KBM-7 (cell line): ENCODE measurements at places on chromosomes 7 and 10.

DNA sequence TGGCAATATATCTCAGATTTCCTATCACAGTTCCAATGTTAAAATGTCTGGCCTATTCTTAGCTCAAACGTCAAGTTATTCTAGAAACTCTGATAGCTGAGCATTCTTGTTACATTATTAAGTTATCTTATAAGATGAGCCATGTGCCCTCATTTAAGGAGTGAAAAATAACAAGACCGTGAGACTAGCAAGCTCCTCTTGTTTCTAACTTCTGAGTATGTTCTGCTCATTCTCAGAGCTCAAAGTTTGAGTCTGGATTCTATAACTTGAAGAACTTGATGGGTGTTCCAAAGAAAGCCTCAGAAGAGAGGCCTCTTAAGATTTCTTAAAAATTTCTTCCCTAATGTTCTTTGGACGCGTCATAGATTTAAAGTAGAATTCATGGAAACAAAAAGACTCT, 215.2 kb downstream of the HTR7 start:
- DNase-seq, result no peak

DNA sequence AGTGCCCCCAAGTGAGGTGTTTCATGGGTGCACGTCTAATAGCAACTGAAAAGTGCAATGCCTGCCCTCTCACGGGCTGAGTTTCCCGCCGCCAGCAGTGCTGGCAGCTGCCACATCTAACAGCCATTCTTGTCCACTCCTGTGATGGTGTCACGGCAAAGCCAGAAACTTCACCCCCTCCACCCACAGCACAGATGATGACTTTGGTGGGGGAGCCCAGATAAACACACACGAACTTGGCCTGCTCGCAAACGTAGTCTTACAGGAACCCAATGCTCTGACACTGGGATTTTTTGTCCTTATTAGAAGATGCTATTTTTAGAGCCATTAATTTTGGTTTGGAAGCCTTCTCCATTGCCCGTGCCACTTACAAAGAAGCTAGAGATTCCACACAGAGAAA, 26.7 kb downstream of the CPXM2 start:
- DNase-seq, result no peak

DNA sequence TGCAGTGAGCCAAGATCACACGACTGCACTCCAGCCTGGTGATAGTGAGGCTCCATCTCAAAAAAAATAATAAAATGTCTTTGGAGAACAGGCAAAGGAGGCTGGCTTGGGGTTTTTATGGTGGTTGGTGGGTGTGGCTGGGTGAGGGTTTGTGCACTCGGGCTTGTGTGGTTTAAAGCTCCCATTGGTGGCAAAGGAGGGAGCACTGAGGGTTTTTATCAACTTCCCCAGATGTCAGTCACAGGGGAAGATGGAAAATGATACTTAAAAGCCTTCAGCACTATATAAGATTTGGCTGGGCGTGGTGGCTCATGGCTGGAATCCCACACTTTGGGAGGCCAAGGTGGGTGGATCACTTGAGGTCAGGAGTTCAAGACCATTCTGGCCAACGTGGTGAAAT, 16.3 kb upstream of the RNF216 start:
- DNase-seq, result peak; percentile 79

DNA sequence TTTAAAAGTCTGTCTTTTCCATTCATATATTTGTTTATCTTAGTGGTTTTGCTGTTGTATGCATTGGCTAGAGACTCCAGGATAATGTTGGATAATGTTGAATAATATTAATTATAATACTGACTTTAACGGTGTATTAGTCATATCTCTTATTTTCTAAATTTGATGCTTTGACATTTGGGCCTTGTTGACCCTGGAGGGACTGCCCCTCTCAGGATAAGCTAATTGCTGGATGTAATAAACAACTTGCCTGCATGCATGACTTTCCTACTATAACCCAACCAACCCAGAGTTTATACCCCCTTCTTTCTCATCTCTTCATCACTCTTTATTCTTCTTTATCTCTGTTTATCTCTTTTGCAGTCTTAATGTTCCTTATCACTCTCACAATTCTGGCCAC, 90.9 kb upstream of the ABI1 start:
- no peak for DNase-seq

DNA sequence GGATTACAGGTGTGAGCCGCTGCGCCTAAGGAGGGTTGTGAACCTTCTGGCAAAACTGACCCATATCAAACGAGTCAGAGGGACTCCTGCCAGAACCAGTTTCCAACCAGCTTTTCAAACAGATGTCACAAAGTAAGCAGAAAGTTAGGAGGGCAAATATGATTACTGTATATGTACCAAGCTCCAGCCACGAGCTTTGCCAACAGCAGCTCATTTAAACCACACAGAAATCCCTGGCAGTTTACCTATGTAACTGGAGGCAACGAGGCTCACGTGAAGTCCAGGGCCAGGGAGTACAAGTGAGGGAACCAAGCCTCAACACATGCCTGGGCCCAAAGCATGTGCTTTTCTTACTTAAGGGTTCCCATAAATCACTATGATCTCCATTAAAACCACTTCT, 12.5 kb upstream of the DAGLB start:
- DNase-seq, result no peak

GRCh38 chr10:125967533-125967932, 71.2 kb downstream of the FANK1 start:
- no peak for DNase-seq

- peak; percentile 55 for DNase-seq
These were observed 137.2 kb upstream of the EFCAB10 start for GRCh38 chr7:105718511-105718925.

DNA sequence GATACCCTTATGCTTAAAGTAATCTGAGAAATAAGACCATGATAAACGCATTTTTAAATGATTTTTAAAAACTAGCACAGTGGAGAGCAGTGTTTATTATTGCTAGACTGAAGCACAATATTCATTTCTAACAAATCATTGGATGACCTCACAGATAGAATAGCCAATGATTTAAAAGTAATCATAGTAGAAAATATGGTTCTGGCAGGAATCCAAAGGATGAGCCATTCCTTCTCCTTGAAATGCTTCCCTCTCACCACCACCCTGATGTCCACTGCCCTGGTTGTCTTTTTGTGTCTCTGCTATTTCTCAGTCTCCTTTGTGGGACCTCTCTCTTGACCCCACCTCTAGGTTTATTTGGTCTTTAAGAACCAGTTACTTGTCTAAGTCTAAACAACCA, 64.9 kb downstream of the PRKG1 start:
- no peak for DNase-seq

DNA sequence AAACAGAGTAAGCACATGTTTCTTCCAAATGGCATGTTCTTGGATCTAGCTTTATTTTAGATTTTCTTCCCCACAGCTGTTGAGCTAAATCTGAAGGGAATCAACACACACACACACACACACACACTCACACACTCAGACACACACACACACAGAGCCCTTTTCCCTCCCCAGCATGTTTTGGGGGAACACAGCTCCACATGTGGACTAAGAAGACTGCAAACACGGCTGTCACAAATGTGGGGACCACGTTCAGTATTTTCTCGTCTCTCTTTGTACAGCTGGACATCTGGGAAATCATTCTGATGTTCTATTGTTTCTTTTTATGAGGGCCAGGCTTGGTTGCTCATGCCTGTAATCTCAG, 116.3 kb downstream of the ABLIM1 start:
- no peak for DNase-seq

- no peak for DNase-seq
These were observed 370.6 kb downstream of the PARD3 start for GRCh38 chr10:34444223-34445183.

- DNase-seq, result no peak
These were observed 126.8 kb downstream of the SKIDA1 start for GRCh38 chr10:21398563-21399231.

GRCh38 chr10:29470355-29470705, 164.4 kb downstream of the SVIL start:
- DNase-seq, result no peak

GRCh38 chr10:3779158-3779741, 5.8 kb downstream of the KLF6 start:
- no peak for DNase-seq

DNA sequence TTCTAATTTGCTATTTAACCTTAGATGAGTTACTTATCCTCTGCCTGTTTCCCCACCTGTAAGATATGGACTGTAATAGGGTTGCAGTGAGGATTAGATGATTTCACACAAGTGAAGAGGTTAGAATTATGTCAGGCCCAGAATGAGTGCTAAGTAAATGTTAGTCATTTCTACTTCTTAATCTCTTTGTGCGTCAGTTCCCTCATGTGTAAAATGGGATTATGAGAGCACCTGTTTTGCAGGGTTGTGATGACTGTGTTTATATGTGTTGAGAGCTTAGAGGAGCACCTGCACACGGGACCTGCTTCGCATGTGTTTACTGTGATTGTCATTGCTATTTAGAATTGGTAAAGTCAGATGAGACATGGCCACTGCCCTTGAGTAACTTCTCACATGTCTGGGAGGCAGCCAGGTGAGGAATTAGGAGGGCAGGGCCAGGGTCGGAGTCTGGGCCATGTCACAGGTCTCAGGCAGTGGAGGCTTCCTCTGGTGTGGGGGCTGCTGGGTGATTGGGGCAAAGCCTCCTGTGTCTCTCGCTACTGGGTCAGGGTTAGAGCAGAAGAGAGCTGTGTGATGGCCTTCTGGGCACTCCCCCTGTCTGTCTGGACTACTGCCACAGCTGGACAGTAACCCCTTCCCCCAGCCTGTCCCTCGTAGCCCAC, 106.7 kb downstream of the WDFY4 start:
- no peak for DNase-seq

GRCh38 chr10:36801660-36802059, 323.7 kb upstream of the ANKRD30A start:
- no peak for DNase-seq

GRCh38 chr10:108323274-108323798, 1158.8 kb upstream of the SORCS1 start:
- DNase-seq, result no peak

DNA sequence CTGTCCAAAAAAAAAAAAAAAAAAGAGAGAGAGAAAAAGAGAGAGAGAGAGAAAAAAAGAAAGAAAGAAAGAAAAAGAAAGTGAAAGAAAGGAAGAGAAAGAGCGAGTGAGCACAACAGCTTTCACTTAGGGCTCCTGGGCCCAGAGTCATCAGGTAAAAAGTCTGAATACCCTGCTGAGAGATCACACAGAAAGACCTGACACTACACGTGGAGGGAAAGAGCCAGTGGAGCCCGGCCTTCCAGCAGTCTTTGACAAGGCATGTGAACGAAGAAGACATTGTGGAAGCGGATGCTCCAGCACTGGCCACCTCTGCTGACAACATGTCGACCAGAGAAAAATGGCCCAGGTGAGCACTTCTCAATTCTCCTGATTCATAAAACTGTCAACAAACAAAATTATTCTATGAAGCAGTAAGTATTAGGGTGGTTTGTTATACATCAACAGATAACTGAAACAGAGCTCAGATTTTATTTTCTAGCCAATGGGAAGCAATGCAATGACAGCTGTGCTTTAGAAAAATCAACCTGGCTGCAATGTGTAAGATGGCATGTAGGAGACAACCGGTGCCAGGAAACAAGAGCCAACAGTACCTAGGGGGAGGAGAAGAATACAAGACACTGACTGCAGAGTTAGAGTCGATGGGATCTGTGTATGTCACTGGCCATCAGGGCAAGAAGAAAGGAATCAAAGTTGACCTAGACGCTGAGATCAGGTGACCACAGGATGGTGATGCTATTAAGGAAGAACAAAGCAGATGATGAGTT, 4.4 kb downstream of the RNF216 start:
- DNase-seq, result no peak

DNA sequence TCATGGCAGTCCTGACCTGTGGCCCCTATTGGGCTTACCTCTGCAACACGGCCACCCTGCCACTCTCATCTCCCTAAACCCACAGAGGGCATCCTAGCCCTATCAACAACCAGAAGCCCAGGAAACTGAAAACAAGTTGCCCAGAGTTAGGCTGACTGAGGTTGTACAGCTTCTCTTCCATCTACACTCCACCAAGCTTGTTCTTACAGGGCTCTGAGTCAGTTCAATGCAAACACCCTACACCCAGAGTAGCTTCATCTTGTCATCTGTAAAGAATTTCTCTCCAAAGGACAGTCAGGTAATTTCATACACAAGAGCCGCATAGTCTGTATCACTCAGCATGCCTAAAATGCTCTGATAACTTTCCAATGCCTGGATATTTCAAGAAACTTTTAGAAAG, 175.4 kb downstream of the ARID5B start:
- no peak for DNase-seq

- no peak for DNase-seq
These were observed 588.5 kb downstream of the TNS3 start for GRCh38 chr7:46993396-46993795.

DNA sequence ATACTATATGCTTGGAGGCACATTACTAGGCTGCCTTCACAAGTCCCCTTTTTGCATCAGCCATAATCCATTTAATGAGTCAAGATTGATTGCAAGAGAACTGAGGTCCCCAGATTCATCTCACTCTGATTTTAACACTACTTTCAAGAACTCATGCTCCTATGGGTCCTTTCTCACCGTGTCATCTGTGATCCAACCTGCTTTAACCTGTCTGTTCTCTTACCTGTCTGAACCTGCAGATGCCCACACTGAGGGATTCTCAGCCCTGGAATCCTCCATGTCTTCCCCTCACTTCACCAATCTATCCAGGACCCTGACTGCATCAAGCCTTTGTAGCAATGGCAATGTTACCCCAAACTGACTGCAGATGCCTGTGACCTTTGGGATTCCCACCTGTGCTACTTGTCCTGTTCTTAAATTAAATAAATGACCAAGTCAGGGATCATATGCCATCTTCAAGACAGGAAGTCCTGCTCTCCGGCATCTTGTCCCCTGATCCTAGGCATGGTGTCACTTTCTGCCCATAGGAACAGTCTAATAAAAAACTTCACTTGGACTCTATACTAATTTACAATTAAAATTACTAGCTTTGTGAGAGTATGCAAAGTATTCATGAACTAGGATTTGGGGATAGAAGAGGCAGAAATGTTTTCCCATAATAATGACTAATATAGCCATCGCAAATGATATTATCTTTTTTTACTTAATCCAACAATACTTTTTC, 25.9 kb upstream of the GOT1 start:
- no peak for DNase-seq

GRCh38 chr10:14362104-14362503, 31.4 kb upstream of the FRMD4A start:
- no peak for DNase-seq

DNA sequence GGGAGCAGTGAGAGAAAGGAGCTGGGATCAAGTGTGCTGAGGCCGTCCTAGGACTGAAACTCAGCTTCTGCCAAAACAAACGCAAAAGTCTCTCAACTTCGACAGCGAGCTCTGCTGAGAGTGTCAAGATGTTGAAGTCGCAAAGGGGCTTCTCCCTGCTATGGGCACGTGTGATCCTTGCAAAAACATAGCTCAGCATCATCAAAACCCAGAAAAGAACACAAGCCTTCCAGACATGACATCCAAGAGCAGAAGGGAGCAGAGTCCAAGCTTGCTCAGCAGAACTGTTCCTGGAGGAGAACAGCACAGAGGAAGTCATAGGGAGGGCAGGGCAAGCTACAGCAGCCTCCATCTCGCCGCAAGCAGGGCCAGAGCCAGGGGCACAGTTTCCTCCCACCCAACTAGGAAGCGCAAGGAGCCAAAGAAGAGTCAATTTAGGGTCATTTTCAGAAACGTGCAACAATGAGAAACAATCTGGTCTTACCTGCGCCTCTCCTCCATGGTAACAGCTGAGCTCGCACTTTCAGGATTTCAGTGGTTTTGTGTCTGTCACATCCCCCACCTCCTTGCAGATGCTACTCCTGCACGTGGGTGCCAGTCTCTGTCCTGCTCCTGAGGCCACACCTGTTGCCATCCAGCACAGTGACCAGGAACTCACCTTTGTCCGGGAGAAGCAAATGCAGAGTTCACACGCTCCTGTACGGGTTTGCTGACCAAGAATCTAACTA, 113.9 kb downstream of the DIP2C start:
- no peak for DNase-seq

- no peak for DNase-seq
These were observed 1239.2 kb downstream of the REEP3 start for GRCh38 chr10:64760371-64760770.
